ENCODE measurements at places on chromosomes 2 and 18.

DNA sequence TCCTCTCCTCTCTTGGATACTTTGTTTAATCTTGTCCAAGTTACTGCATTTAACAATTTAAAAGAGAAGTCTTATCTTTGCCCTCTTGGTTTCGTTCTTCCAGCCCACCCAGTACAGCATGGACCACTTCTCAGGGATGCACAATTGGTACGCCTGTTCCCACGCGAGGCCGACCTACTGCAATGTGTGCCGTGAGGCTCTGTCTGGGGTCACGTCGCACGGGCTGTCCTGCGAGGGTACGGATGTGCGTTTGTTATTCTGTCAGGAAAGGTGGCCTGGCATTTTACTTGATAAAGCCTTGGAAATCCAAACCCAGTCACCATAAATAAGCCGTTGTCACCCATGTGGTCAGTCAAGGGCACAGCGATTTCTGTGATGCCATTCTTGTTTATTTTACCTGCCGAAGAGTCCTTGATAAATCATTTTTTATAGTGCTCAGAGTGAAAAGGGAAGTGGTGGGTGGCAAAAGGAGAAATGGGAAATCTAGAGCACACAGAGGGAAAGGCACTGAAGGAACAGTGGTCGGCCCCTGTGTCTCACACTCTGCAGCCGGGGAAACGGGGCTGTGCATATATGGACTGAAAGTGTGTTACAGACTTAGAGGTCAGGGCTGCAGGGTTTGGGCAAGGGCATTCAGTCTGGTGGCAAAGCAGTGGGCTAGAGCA, 80.5 kb downstream of the DGKD start:
- no peak for DNase-seq

- no peak for DNase-seq
Observed at GRCh38 chr18:53387581-53387980, 836.9 kb downstream of the MBD2 start.

GRCh38 chr2:6518361-6518760, 347.3 kb downstream of the CMPK2 start:
- no peak for DNase-seq

- DNase-seq: no peak
Observed at GRCh38 chr2:39370101-39370500, 67.0 kb downstream of the MAP4K3 start.

DNA sequence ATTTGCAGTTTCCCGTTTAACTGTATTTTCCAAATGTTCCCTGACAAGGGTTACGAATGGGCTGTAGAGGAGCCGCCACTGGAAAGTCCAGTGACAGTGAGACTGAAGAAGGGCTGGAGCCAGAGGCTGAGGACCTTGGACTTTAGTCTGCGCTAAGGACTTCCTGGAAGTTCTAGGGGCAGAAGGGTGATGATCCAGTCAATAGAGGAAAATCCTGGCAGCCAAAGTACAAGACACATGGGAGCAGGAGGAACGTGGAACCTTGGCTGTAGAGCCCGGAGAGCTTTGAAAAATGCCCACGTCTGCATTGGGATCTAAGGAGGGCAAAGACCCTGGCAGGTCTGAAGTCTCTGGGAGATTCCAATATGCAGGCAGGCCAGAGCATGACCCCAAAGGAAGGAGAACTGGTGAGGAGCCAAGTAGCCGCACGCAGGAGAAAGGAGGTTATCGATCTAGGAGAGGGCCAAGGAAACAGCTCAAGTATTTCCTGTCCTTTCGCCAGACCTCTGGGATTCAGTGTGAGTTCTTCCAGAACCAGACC, 28.5 kb downstream of the MBP start:
- no peak for DNase-seq
